ENCODE measurements at places on chromosomes 2 and 18. TPM values are rescaled to one million over a fixed set of nuclear protein-coding genes. Genes with fewer than 3 reads are reported as not detected.

DNA sequence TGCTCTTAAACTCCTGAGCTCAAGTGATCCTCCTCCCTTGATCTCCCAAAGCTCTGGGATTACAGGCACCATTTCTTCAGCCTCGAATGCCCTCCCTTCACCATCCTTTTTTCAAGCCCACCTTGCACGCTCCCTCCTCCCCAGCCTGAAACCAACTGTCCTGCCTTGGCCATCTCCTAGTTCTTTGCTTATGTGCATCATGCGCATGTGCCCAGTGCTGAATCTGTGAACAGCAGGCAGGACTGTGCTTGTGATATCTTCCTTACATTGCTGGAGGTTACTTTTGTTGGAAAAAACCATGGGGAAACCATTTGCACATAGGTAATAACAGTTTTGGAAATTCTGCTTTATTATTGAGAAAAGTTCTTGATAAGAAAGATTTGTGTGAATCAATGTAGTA is 30.2 kb upstream of the CETN1 start:
- no peaks in the 10 kb centered on the region for H3K4me1 ChIP-seq
- H3K4me3 ChIP-seq = no peak overlapping the region
- no peak for DNase-seq
- H3K27me3 ChIP-seq = no peaks in the 10 kb centered on the region
- no peaks in the 10 kb centered on the region for H3K36me3 ChIP-seq
- H3K27ac ChIP-seq = no peak overlapping the region

DNA sequence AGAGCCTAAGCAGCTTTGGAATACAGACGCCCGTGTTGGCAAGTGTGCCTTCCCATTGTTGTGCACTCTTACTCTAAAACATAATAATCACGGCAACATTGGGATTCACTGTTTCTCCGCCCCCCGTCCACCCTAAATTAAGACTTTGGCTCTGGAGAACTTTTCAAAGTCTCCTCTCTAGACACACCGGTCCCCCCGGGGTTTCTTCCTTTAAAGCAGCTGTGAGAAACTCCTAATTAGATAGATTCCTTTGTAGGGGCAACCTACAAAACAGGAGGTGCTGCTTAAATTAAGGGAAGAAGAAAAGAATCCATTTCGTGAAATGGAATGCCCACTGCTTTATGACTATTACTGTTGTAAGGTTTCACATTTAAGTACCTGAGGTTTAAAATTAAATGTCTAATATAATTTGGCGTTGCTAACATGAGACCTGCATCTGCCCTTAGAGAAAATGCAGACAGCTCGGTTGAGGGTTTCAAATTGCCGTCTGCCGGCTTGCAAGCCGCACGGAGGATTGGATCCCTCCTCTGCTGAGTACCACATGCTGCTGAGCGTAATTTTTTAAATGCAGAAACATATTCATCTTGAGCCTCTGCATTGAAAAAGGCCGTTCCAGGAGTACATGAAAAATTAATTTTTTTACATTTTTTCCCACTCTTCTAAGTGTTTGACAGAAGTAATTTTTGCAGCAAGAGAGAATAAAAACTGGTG is 233.3 kb downstream of the GBX2 start:
- no peaks in the 10 kb centered on the region for H3K4me1 ChIP-seq
- no peaks in the 10 kb centered on the region for H3K27me3 ChIP-seq
- H3K36me3 ChIP-seq = no peaks in the 10 kb centered on the region
- H3K4me3 ChIP-seq = no peak overlapping the region
- DNase-seq = no peak

GRCh38 chr2:101823859-101824258 is 126.4 kb downstream of the MAP4K4 start:
- H3K27me3 ChIP-seq = no peaks in the 10 kb centered on the region
- no peak overlapping the region for H3K27ac ChIP-seq
- H3K36me3 ChIP-seq = no peaks in the 10 kb centered on the region
- peaks cover 18% of the 10 kb centered on the region for H3K4me1 ChIP-seq
- no peak for DNase-seq
- no peak overlapping the region for H3K4me3 ChIP-seq

UCN gene
- 0.75 TPM for polyA plus RNA-seq

SPHKAP gene
- polyA plus RNA-seq = 0.22 TPM

MC5R gene
- not detected for polyA plus RNA-seq

Data from testis (tissue), 5 donors.